ENCODE measurements at places on chromosomes 4 and X. TPM values are rescaled to one million over a fixed set of nuclear protein-coding genes. Genes with fewer than 3 reads are reported as not detected.

The RIBC1 gene
- total RNA-seq: 3.4 TPM

- no peak for DNase-seq
- H3K4me1 ChIP-seq: peaks cover 50% of the 10 kb centered on the region
- no peaks in the 10 kb centered on the region for H3K36me3 ChIP-seq
- H3K27ac ChIP-seq: no peak overlapping the region
- no peak overlapping the region for H3K4me3 ChIP-seq
Observed at GRCh38 chr4:40582413-40582812, 47.3 kb downstream of the RBM47 start.

GRCh38 chr4:8864912-8865680 lies 6.5 kb downstream of the HMX1 start:
- H3K4me1 ChIP-seq: peaks cover 3% of the 10 kb centered on the region
- DNase-seq: no peak
- H3K36me3 ChIP-seq: no peaks in the 10 kb centered on the region
- peaks cover 78% of the 10 kb centered on the region for H3K27me3 ChIP-seq
- no peak overlapping the region for H3K27ac ChIP-seq
- no peak overlapping the region for H3K4me3 ChIP-seq

- DNase-seq: no peak
- H3K36me3 ChIP-seq: no peaks in the 10 kb centered on the region
- peaks cover 13% of the 10 kb centered on the region for H3K4me1 ChIP-seq
Observed at GRCh38 chr4:1542516-1543320, 136.5 kb upstream of the NKX1-1 start.

The CT45A10 gene
- total RNA-seq: not detected

The RAB40A gene
- total RNA-seq: 0.89 TPM

The PI4K2B gene
- 13.9 TPM for total RNA-seq

- peaks cover 14% of the 10 kb centered on the region for H3K27me3 ChIP-seq
- no peaks in the 10 kb centered on the region for H3K36me3 ChIP-seq
- peaks cover 12% of the 10 kb centered on the region for H3K4me1 ChIP-seq
- H3K27ac ChIP-seq: no peak overlapping the region
Observed at GRCh38 chr4:153082322-153083301, 121.6 kb upstream of the TRIM2 start.

DNA sequence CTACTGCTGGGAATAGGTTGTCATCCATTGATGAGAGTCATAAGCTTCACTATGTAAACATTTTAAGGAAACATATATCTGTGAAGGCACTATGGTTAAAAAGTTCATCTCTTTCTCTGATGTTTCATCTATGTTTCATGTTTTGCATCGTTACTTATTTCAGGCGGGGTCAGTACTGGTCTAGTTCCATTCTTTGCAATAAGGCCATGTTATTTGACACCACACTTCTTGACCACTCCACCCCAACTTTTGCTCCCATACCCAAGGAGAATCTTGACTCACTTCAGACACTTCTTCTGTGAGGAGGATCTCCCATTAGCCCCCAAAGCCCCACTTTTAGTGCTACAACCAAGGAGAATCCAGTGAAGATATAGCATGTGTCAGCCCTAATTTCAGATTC lies 119.4 kb downstream of the GRIA3 start:
- no peaks in the 10 kb centered on the region for H3K36me3 ChIP-seq
- H3K27me3 ChIP-seq: no peaks in the 10 kb centered on the region
- H3K27ac ChIP-seq: no peak overlapping the region
- H3K4me1 ChIP-seq: no peaks in the 10 kb centered on the region
- no peak for DNase-seq
- no peak overlapping the region for H3K4me3 ChIP-seq

The GUCY1B1 gene
- total RNA-seq: 1.5 TPM

GRCh38 chr4:118968005-118968404 lies 79.4 kb downstream of the SYNPO2 start:
- DNase-seq: no peak
- no peak overlapping the region for H3K4me3 ChIP-seq
- H3K4me1 ChIP-seq: peaks cover 4% of the 10 kb centered on the region
- no peak overlapping the region for H3K27ac ChIP-seq

The FSTL5 gene
- total RNA-seq: 10.6 TPM

DNA sequence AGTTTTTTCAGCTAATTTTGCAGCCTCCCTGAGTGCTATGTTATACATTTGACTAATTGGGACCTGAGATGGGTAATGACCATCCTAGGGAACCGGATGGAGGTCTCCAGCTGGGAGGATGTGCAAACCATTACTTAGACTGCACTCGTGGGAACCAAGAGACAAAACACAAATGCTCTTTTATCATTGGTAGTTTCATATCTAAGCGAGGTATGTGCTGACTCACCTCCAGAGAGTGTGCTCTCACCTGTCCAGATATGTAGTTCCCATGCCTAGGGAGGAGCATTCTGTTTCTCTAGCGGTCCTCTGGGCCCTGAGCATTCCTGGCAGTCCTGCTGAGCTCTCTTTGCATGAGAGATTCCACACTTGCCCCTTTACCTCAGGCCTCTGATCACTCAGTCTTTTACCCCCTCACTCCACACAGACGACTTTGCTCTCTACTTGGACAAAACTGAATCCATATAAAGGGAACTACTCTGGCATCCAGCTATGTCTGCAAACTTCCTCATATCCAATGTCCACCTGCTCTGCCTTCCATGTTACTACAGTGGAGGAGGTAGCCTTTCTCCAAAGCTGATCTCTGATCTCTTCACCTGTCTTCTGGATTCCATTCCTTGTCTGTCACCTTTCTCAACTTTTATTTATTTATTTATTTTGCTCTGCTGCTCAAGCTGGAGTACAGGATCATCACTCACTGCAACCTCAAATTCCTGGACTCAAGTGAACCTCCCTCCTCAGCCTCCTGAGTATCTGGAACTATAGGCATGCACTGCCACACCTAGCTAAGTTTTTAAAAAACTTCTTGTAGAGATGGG lies 88.4 kb downstream of the LRP2BP start:
- peaks cover 27% of the 10 kb centered on the region for H3K4me1 ChIP-seq
- H3K4me3 ChIP-seq: no peak overlapping the region

DNA sequence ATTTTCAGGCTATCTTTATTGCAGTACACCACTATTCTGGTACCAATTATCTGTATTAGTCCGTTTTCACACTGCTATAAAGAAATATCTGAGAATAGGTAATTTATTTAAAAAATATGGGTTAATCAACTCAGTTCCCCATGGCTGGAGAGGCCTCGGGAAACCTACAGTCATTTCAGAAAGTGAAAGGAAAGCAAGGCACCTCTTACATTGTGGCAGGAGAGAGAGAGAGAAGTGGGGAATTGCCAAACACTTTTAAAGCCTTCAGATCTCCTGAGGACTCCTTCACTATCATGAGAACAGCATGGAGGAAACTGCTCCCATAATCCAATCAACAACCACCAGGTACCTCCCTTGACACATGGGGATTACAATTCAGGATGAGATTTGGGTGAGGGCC lies 54.7 kb downstream of the AMER1 start:
- H3K36me3 ChIP-seq: peaks cover 4% of the 10 kb centered on the region
- H3K27ac ChIP-seq: no peak overlapping the region

GRCh38 chr4:68076194-68076593 lies 53.5 kb downstream of the TMPRSS11F start:
- H3K27me3 ChIP-seq: no peaks in the 10 kb centered on the region
- no peak for DNase-seq
- H3K4me3 ChIP-seq: no peak overlapping the region
- H3K27ac ChIP-seq: no peak overlapping the region

DNA sequence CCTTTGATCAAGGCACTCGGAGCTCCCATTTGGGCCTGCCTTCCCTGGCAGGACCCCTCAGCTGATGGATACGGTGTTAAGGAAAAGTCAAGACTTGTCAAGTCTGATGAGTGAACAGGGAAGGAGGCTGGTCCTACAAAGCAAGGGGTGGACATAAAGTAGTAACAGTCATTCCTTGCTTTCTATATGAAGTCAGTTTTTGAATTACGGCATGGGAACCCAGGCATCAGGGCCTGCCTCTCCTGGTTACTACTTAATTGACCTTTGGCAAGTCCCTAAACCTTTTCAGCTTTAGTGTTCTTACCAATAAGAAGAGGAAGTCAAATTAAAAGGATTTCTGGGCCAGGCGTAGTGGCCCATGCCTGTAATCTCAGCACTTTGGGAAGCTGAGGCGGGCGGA lies 7.0 kb downstream of the CHST7 start:
- peaks cover 2% of the 10 kb centered on the region for H3K36me3 ChIP-seq
- peaks cover 18% of the 10 kb centered on the region for H3K27me3 ChIP-seq
- H3K27ac ChIP-seq: no peak overlapping the region
- DNase-seq: no peak
- no peaks in the 10 kb centered on the region for H3K4me1 ChIP-seq

The NHS gene
- 102 TPM for total RNA-seq

The BMX gene
- total RNA-seq: not detected

GRCh38 chr4:14659286-14659685 lies 343.0 kb upstream of the CPEB2 start:
- H3K4me1 ChIP-seq: no peaks in the 10 kb centered on the region
- H3K36me3 ChIP-seq: no peaks in the 10 kb centered on the region
- no peak overlapping the region for H3K27ac ChIP-seq
- H3K27me3 ChIP-seq: no peaks in the 10 kb centered on the region

- peak overlapping the region; percentile 70 for H3K4me3 ChIP-seq
- H3K27ac ChIP-seq: peak overlapping the region; percentile 92
- no peaks in the 10 kb centered on the region for H3K36me3 ChIP-seq
- no peak for DNase-seq
- peaks cover 11% of the 10 kb centered on the region for H3K4me1 ChIP-seq
Observed at GRCh38 chr4:79964020-79964399, 109.0 kb downstream of the ANTXR2 start.

GRCh38 chr4:17526695-17527477 lies 11.9 kb downstream of the CLRN2 start:
- DNase-seq: no peak
- H3K27ac ChIP-seq: no peak overlapping the region
- H3K4me1 ChIP-seq: no peaks in the 10 kb centered on the region
- H3K4me3 ChIP-seq: no peak overlapping the region

GRCh38 chrX:56343664-56344063 lies 111.5 kb downstream of the KLF8 start:
- H3K4me1 ChIP-seq: no peaks in the 10 kb centered on the region
- H3K36me3 ChIP-seq: no peaks in the 10 kb centered on the region
- DNase-seq: no peak
- H3K4me3 ChIP-seq: no peak overlapping the region
- no peak overlapping the region for H3K27ac ChIP-seq

DNA sequence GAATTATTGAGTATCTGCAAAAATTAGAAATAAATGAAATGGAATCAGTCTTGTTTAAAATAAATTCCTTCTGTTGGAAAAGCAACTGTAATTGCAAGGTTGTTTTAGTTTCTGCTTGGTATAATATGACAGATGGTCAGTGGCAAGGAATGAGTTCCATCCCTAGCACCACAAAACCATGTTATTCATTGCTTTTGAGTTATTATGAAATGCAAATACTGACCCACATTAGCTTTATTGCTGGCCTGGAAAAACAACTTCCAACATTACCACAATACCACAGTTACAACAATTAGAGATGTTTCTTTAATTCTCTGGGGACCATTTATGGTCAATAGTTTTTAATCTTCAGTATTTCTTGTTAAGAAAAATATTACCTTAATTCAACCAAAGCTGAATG lies 194.4 kb downstream of the TMA16 start:
- H3K4me3 ChIP-seq: no peak overlapping the region
- H3K36me3 ChIP-seq: no peaks in the 10 kb centered on the region
- DNase-seq: no peak
- H3K4me1 ChIP-seq: no peaks in the 10 kb centered on the region
- no peaks in the 10 kb centered on the region for H3K27me3 ChIP-seq
- no peak overlapping the region for H3K27ac ChIP-seq

The PSAPL1 gene
- 0.38 TPM for total RNA-seq

The MAGED4 gene
- total RNA-seq: 128 TPM

The MAGEA2 gene
- 0.22 TPM for total RNA-seq

DNA sequence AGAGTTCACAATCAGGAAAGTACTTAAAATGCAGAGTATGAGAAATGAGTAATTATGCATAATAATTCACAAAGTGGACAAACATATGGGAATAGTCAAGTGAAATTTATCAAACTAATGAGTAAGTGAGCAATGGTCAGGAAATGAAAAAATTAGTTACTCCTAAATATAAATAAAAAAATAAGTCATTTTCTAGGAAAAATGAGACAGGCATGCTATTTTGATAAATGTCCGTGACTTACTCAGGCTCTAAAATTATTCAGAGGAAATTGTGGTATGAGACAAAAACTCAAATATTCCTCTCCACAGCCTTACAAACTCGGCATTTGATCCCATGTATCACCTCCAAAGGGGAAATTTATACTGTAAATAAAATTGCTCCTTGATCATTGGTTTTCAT lies 181.2 kb downstream of the COX18 start:
- H3K27ac ChIP-seq: no peak overlapping the region
- no peaks in the 10 kb centered on the region for H3K27me3 ChIP-seq
- H3K4me1 ChIP-seq: peaks cover 13% of the 10 kb centered on the region
- H3K36me3 ChIP-seq: no peaks in the 10 kb centered on the region
- no peak overlapping the region for H3K4me3 ChIP-seq

Data from progenitor cell of endocrine pancreas (in vitro differentiated cells).